ENCODE measurements at places on chromosomes 7 and 10. TPM values are rescaled to one million over a fixed set of nuclear protein-coding genes. Genes with fewer than 3 reads are reported as not detected.

GRCh38 chr7:112238852-112239610, 32.5 kb downstream of the ZNF277 start:
- no peak for DNase-seq

- DNase-seq: no peak
Observed at GRCh38 chr10:11877591-11877905, 54.4 kb downstream of the PROSER2 start.

DNA sequence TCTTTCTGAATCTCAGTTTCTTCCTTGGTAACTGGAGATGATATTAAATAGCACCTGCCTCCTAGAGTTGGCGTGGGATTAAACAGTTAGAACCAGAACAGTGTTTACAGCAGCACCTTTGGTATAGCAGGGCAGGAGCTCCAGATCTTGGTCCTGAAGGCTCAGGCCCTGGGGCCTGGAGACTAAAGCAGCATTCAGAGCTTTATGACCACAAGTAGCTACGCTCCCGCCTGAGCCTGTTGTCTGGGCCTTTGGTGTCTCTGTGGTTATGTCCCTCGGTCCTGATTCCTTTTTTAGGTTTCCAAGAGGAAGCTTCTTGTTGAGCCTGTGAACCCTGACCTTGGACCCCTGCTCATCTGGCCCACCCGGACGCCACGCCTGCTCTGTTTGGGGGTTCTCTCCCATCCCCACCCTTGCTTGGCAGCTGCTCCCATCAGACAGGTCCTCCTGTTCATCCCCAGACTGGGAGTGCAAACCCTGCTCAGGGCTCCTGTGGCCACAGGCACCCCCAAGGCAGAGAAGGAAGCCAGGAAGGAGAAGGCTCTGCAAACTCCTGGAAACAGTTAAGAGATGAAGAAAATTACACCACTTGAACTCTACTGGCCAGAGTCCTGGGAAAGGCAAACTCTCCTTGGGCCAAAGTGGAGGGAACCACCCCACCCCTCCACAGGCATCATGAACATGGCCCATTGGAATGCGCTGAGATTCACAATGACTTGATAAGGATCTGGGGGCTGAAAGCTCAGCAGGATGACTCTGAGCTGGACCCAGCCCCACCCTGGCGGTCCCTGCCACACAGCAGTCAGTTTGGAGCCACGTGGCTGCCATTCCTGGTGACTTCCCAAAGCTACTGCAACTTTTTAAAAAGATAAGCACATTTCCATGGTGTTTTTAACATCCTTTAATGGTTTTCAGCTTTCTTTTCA, 50.1 kb upstream of the TMEM72 start:
- no peak for DNase-seq

The UNC5B gene
- total RNA-seq: 5.5 TPM

DNA sequence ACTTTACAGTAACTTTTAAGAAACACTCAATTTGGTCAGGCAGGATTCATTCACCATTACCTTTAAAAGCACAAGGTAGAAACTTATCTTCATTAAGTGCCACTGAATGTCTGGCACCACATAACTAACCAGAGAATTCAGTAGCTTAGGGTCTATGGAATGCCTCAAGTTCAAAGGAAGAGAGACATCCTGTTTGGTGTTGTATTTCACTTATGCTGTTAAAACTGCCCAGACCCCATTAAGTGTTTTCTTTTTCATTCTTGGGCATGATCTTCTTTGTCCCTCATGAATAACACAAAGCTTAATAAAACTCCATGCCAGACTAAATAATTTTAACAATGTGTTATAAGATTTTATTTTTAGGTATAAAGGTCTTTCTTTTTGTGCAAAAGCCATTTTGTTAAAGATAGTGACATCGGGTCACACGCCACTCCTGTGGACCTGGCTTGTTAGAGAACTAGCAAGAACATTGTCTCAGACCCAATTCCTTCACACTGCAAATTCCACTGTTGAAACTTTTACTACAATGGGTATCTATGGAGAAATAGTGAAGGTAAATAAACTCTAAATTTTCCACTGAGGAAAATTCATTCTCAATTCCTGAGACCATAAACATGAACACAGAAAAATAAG, 221.0 kb downstream of the TWIST1 start:
- no peak for DNase-seq

The LEP gene
- 70.7 TPM for total RNA-seq

DNA sequence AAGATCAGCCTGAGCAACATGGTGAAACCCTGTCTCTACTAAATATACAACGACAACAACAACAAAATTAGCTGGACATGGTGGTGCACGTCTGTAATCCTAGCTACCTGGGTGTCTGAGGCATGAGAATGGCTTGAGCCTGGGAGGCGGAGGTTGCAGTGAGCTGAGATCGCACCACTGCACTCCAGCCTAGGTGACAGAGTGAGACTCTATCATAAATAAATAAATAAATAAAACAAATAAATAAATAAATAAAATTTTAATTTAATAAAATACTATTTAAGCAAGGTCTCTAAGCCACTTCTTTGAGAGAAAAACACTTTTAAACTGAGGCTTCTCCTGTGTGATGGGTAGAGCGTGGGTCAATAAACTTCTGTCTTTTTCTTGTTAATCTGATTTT, 38.3 kb downstream of the MICU1 start:
- no peak for DNase-seq

GRCh38 chr7:117621075-117621618, 141.3 kb downstream of the CFTR start:
- no peak for DNase-seq

GRCh38 chr10:100339236-100339635, 7.8 kb upstream of the SCD start:
- no peak for DNase-seq

GRCh38 chr7:2148189-2148588, 84.6 kb downstream of the MAD1L1 start:
- no peak for DNase-seq
